ENCODE measurements at places on chromosomes 12 and 14.

DNA sequence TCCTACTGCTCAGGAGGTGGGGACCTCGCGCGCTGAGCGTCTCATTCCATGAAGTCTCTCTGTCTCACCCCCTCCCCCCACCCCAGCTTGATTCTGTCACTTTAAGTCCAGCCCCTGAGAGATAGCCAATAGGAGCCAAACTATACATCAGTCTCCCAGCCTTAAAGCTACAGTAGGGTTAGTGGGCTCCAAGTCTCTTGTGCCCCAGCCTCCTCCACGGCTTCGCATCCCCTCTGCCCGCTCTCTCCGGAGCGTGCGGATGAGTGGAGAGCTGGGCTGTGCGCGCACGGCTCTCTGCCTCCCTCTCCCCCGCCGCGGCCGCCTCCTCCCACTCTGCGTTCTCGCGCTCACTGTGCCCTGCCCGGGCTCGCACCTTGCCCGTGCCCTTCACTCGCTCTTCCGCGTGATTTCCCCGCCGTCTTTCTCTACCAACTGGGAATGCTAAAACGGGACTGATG, at the start of gene ESRRB:
TSS of gene ESRRB (plus strand) at position 191 of the 458 bp plus-strand sequence. CDS start at position 456, 265 bp downstream.
- peak; percentile 17 for DNase-seq

DNA sequence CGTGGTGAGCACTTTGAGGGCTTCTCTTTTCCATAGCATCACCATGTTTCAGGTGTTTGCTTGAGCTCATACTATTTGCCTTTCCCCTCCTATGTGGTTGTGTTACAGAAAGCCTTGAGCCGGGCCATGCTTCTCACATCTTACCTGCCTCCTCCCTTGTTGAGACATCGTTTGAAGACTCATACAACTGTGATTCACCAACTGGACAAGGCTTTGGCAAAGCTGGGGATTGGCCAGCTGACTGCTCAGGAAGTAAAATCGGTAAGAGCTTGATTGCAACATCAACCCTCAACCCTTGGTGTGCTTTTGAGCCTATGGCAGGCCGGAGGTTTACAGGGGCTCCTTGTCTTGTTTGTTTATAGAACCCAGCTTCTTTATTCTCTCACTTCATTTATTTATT, 8.1 kb downstream of the LETMD1 start:
- no peak for DNase-seq

GRCh38 chr12:52659951-52660350, 7.9 kb upstream of the KRT2 start:
- DNase-seq, result no peak

GRCh38 chr12:13981990-13982389, 588 bp upstream of the GRIN2B start:
- DNase-seq, result no peak

DNA sequence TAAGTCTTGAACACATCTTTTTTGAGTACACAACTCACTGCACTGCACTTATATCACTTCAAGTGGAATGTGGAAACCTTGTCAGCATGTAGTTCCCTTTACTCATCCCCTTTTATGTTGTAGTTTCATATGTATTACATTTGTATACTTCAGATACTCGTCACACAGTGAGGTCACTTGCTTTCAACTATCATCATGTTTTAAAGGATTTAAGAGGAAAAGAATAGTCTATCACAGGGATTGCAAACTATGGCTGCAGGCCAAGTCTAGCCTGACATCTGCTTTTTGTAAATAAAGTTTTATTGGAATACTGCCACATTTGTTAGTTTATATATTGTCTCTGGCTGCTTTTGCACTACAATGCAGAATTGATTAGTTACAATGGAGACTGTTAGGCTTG, 24.3 kb downstream of the CNOT2 start:
- no peak for DNase-seq
